Stimulated activated CD4-positive, alpha-beta T cell treated with anti-CD3 and anti-CD28 coated beads, Interleukin-4, amount 100 ng/mL, for 4 hours (primary cell): ENCODE measurements at places on chromosomes 3 and 15.

- no peak for DNase-seq
These were observed 88.2 kb downstream of the FAM43A start for GRCh38 chr3:194773771-194774455.

GRCh38 chr3:99410789-99411311, 227.5 kb upstream of the COL8A1 start:
- no peak for DNase-seq

DNA sequence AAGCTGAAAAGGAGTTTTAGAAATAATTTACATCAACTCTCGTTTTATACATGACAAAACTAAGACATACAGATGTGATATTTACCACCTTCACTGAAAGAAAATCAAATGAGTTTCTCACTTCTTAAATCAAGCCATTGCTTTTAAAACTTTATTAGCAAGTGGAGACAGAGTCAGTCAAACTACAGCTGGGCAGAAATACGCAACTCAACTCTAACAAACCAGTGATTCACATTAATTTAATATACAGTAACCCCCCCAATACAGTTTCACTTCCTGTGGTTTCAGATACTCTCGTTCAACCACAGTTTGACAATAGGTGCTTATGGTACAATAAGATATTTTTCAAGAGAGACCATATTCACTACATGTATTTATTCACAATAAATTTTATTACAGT, 477.1 kb downstream of the MAGI1 start:
- DNase-seq, result no peak

DNA sequence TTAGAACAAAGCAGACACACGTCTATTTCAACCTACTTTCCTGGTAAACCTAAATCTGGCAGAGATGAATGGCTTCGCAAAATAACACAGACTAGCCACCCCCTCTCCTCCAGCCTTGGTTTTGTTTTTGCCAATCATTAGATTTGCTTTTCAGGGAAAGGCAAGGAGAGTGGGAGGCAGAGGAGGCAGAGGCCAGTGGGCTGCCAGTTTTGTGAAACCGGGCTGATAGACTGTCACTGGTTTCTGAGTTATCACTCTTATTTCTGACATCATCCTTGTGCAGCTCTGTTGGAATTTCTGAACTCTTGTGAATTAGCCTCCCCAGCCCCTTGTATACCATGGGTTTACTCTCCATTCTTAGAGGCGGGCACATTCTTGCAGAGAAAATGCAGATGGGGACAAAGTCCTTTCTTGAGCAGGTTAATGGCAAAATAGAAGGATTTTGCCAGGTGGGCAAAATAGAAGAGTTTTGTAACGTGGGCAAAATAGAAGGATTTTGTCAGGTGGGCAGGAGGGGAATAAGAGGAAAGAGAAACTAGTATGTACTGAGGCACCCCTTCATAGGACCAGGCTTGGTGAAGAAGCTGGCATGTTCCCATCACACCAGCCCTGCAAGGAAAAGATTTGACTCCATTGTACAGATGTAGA, 3.2 kb upstream of the FEM1B start:
- no peak for DNase-seq

- DNase-seq, result no peak
These were observed 8.6 kb downstream of the PODXL2 start for GRCh38 chr3:127637546-127637945.

GRCh38 chr3:46695177-46695961, 1.9 kb upstream of the ALS2CL start:
- peak; percentile 52 for DNase-seq

GRCh38 chr3:11624704-11625375, 18.9 kb downstream of the VGLL4 start:
- no peak for DNase-seq

GRCh38 chr3:26202169-26202568, 412.3 kb downstream of the OXSM start:
- no peak for DNase-seq

GRCh38 chr3:13011573-13012220, 61.5 kb downstream of the IQSEC1 start:
- peak; percentile 69 for DNase-seq

GRCh38 chr15:86813892-86814291, 734.2 kb downstream of the AGBL1 start:
- DNase-seq, result no peak

- DNase-seq, result no peak
These were observed 248.2 kb upstream of the GPR149 start for GRCh38 chr3:154678041-154678654.

GRCh38 chr15:81897057-81897677, 148.7 kb downstream of the MEX3B start:
- DNase-seq, result no peak

DNA sequence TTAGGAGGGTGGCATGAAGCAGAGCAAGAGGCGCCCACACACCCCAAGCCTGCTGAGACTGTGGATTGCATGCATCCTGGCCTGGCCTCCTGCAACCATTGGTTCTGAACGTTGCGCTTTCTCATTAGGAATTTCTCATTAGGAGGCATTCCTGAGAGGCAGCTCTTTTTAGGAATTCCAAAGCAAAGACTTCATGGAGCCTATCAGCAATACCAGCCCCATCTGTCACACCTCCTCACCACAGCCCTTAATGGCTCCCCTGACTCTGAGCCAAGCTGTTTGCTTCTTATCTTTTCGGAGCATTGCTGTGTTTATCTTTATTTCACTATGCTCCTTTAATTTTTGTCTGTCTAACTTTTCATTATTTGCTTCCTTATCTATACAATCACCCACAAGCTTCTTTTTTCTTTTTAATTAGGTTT, 226.9 kb downstream of the CACNA2D3 start:
- no peak for DNase-seq

DNA sequence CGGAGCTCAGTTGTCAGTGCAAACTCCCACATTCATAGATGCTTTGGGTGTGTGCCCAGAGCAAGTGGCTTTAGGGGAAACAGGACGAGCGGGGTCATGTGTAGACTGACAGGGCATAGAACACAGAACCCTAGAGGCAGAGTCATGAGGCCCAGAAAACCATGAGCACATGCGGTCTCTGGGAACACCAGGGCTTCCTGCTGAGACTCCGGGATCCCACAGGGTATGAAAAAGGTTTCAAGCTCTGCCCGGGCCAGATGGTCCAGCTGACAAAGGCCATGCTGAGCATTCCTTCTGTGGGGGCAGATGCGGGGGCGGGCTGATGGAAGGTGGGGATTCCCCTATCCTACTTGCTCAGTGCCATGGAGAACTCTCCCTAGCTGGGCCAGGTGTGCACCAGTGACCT, 44.8 kb downstream of the ROPN1B start:
- DNase-seq, result no peak

GRCh38 chr3:184228376-184229137, 828 bp upstream of the VWA5B2 start:
- DNase-seq, result no peak

DNA sequence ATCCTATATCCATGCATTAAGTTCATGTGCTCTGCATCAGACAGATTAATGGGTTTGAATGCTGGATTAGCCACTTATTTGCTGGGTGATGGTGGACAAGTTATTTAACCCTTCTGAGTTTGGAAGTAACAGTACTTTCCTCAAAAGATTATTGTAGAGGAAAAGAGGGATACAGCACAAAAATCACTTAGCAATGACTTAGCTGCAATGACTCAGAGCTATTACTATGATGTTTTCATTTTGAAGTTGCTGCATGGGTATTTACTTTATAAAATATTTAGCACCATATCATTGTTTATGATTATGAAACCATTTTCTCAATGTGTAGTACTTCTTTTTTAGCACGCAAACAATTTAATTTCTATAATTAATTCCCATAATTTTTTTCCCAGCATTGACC, 248.4 kb downstream of the MYRIP start:
- no peak for DNase-seq

DNA sequence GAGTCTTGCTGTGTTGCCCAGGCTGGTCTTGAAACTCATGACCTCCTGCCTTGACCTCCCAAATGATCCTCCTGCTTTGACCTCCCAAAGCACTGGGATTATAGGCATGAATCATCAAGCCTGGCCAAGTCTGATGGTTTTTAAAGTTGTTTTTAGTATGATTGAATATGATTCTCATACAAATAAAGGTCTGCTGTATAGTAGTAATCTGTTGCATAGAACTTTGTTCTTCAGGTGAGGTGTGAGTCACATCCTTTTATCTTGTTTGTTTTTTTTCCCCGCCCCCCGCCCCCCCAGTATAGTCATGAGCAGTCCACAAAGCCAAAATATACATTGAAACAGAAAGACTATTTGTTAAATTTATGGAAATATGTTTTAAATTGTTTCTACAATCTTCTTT, 39.0 kb downstream of the UBE2E2 start:
- no peak for DNase-seq

DNA sequence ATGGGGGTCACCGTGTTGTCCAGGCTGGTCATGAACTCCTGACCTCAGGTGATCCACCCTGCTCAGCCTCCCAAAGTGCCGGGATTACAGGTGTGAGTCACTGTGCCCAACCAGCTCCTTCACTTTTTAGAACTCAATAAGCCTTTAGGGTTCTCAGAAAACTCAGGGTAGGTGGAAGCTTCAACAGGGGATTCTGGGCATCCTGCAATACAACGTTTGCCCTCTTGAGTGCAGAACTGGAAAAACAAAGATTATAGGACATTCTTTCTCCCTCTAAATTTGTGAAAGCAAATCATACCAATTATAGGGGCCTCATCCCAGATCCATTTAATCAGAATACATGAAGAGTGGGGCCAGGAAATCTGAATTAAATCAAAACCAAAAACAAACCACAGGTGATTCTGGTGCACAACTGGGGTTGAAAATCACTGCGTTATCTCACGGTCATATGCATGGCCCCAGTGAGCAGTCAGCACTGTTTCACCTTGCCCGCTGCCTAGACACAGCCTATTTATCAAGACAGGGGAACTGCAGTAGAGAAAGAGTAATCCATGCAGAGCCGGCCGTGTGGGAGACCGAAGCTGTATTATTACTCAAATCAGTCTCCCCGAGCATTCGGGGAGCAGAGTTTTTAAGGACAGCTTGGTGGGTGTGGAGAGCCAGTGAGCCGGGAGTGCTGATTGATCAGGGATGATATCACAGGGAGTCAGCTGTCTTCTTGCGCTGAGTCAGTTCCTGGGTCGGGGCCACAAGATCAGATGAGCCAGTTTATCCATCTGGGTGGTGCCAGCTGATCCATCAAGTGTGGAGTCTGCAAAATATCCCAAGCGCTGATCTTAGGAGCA, 58.4 kb downstream of the TMEM44 start:
- no peak for DNase-seq

DNA sequence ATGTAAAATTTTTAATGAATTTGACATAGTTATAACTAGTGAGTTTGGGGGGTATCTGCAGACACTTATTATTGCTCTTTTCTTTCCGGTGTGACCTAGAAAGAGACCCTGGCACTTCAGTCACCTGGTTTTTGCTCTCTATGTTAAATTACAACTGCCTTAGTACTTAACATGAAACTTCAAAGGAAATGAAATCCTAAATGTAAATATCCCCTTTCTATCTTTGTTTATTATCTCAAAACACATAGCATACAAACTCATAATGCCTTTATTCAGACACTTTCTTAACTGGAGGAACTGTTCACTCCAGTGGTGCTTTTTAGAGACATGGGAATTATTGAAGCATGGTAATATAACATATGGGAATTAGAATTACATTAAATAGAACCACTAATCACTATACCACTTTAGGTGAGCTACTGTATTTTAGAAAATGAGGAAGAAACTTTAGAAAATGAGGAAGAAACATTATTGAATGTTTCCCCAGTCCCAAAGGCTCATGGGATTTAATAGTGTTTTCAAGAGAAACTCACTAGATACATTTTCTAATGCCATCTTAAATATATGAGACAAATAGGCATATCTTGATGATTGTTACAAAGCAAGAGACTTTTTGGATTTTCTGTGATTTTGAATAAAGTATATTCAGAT, 119.5 kb upstream of the MLF1 start:
- DNase-seq, result no peak

- no peak for DNase-seq
These were observed 60.3 kb downstream of the TM4SF4 start for GRCh38 chr3:149534671-149535332.

DNA sequence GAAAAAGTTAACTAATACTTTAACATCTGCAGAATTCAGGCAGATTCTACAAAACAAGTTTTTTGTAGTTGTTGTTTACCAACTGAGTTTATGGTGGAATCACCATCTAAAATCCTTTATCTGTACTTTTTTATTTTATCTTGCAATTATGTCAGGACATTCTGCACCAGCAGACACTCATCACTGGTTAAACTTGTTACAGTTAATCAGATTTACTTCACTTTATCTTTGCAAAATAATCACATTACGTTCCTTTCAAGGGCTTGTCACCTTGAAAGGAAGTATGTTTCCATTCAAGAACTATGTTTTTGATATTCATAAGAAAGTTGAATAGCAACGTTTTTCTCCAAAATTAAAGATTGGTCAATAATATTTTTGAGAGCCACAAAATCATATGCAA, 796.6 kb upstream of the ROBO1 start:
- DNase-seq, result no peak

DNA sequence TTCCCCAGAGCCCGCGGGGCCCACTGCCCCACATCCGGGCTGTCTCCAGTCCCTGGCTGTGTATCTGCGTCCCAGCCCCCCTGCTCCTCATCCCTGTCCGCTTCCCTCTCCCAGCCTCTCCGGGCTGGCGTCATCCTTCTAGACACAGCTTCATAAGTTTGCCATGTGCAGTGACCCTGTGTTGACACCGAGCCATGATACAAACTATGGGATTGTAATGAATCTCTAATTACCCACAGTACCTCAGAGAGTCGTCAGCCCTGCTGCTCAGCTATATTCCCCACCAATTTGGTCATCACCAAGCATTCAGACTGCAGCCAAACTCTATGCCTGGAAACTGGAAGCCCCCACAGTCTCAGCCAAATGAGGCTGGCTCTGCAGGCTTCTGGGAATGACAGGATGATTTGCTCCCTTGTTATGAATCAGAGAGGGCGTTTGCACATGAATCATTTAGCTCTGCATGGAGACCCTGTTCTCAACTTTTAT, 466.1 kb upstream of the ATP11B start:
- DNase-seq, result no peak

DNA sequence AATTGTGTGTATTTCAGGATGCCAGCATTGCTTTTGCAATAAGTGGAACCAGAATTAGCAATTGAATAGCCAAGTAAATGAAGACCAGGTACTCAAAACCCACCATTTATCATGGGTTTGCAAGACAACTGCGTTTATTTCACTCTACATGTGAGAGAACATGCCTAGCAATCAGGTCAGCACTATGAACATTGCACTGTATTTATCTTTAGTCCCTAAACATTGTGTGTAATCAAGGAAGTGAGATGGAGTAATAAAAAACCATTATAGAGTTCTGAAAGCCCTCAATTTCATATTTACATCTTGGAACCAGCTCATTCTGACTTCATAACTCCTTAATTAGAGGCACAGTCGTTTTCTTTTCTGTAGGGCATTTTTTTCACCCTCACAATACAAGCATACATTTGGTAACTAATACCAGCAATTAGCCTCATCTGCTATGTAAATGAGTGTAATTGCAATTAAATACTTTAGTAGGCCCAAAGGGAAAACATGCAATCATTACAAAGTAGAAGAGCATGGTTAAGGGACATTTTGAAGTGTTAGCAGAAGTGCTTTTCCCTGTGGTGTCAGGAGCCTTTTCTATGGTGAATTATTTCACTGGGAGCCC, 153.1 kb upstream of the DPH6 start:
- no peak for DNase-seq

- DNase-seq, result no peak
These were observed 18.7 kb downstream of the OR5H15 start for GRCh38 chr3:98185180-98185579.
